ENCODE measurements at places on chromosomes 1 and 21. TPM values are rescaled to one million over a fixed set of nuclear protein-coding genes. Genes with fewer than 3 reads are reported as not detected.

The FNDC5 gene
- total RNA-seq, result 5.8 TPM

The FTCD gene
- total RNA-seq, result 25.8 TPM

The DDR2 gene
- total RNA-seq, result 40.2 TPM

The DNAJC11 gene
- 47.9 TPM for total RNA-seq

The ATP6V1G3 gene
- not detected for total RNA-seq

The KPRP gene
- not detected for total RNA-seq

The NVL gene
- total RNA-seq, result 34.7 TPM

The YY1AP1 gene
- total RNA-seq, result 55.9 TPM

The ANXA9 gene
- 7.9 TPM for total RNA-seq

The IL19 gene
- total RNA-seq, result 0.28 TPM

The PKLR gene
- total RNA-seq, result 12.8 TPM

DNA sequence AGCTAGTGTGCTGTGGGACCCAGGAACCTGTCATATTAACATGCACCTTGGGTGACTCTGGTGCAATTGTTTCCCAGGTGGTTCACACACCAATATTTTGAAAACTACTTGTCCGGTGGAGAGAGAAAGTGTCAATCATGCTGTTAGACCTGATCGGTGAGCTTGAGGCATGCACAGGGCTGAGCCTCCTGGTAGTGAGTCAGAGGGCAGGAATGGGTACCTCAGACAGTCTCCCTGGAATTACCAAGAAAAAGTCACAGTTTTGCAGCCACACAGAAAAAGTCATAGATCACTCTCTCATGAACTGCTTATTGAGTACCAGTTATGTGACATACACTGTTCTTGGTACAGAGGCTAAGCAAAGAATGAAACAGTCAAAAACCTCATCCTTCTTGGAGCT, 140.1 kb upstream of the NFIA start:
- H3K36me3 ChIP-seq, result no peaks in the 10 kb centered on the region
- H3K27ac ChIP-seq, result no peak overlapping the region
- peak; percentile 29 for DNase-seq

- H3K27ac ChIP-seq, result no peak overlapping the region
- no peaks in the 10 kb centered on the region for H3K4me1 ChIP-seq
- DNase-seq, result no peak
- no peaks in the 10 kb centered on the region for H3K27me3 ChIP-seq
These were observed 30.9 kb downstream of the LPAR3 start for GRCh38 chr1:84861988-84862644.

DNA sequence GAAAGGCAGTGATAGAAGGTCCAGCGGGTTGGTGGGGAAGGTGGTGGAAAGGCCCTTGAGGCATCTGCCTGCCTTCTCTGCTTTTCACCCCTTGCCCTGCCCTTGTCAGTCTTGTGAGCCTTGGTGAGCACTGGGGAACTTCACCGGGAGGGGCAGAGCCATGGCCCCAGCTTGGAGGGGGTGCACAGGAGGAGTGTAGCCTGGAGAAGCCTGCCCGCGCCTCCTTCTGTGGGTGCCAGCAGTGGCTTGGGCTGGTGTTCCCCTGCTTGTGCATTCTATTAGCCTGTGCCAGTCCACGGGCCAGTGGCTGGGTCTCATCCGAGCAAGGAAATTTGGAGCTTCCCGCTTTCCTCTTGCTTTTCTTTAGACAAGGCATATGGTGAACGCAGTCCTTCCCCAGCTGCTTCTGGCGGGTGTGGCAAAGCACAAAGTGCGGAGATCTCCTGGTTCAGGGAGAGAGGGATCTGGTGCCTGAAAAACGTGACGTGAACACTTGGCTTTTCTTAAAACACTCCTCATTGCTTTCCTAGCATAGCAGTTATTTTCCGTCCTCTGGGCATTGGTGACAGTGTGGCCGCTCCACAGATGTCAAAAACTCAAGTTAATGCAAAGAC, 10.6 kb upstream of the B3GALT5 start:
- no peak overlapping the region for H3K27ac ChIP-seq
- no peaks in the 10 kb centered on the region for H3K36me3 ChIP-seq
- no peaks in the 10 kb centered on the region for H3K27me3 ChIP-seq
- H3K4me3 ChIP-seq, result no peak overlapping the region

GRCh38 chr1:117077267-117077666, 17.1 kb downstream of the TTF2 start:
- peaks cover 3% of the 10 kb centered on the region for H3K36me3 ChIP-seq
- no peaks in the 10 kb centered on the region for H3K27me3 ChIP-seq
- no peaks in the 10 kb centered on the region for H3K4me1 ChIP-seq
- no peak overlapping the region for H3K4me3 ChIP-seq

DNA sequence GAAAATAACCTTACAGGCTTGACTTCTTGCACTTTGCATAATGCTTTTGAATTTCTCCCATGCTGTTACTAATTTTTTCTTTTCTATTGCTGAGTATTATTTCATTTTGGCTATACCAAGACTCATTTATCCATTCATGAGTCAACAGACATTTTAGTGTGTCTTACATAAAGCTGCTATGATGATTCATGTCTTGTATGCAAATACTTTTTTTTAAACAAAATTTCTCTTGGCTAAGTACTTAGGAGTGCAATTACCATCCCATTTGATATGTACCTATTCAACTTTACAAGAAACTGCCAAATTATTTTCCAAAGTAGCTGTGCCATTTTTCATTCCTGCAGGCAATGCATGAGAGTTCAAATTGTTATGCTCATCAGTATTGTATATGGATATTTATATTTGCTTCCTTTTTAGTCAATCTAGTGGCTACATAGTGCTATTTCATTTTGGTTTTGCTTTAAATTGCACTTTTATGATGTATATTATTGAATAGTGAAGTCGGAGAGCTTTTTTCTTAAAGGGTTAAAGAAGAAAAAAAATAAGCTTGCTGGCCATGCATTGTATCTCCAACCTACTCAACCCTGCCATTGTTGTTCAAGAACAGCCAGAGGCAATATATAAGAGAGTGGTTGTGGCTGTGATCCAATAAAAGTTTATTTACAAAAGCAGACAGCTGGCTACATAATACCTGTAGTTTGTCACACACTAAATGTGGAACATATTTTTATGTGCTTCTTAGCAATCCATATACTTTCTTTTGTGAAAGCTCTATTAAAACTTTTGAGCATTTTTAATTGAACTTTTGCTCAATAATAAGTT, 862.8 kb downstream of the KCNT2 start:
- H3K4me1 ChIP-seq, result no peaks in the 10 kb centered on the region
- no peaks in the 10 kb centered on the region for H3K27me3 ChIP-seq
- no peaks in the 10 kb centered on the region for H3K36me3 ChIP-seq
- no peak overlapping the region for H3K4me3 ChIP-seq

GRCh38 chr1:43506233-43506632, 24.4 kb upstream of the PTPRF start:
- no peaks in the 10 kb centered on the region for H3K4me1 ChIP-seq
- DNase-seq, result no peak
- H3K4me3 ChIP-seq, result no peak overlapping the region
- no peak overlapping the region for H3K27ac ChIP-seq
- no peaks in the 10 kb centered on the region for H3K27me3 ChIP-seq
- H3K36me3 ChIP-seq, result no peaks in the 10 kb centered on the region

- H3K36me3 ChIP-seq, result no peaks in the 10 kb centered on the region
- peaks cover 38% of the 10 kb centered on the region for H3K27me3 ChIP-seq
- peaks cover 32% of the 10 kb centered on the region for H3K4me1 ChIP-seq
- no peak overlapping the region for H3K4me3 ChIP-seq
- DNase-seq, result no peak
These were observed 30.5 kb upstream of the NFIA start for GRCh38 chr1:61051719-61052394.

GRCh38 chr21:46179708-46180078, 4.6 kb downstream of the SPATC1L start:
- no peak overlapping the region for H3K4me3 ChIP-seq
- no peaks in the 10 kb centered on the region for H3K36me3 ChIP-seq
- H3K27me3 ChIP-seq, result no peaks in the 10 kb centered on the region
- no peaks in the 10 kb centered on the region for H3K4me1 ChIP-seq
- H3K27ac ChIP-seq, result no peak overlapping the region
- DNase-seq, result no peak

GRCh38 chr1:23149114-23149513, 19.5 kb downstream of the LUZP1 start:
- no peak overlapping the region for H3K27ac ChIP-seq
- H3K4me3 ChIP-seq, result no peak overlapping the region
- peaks cover 3% of the 10 kb centered on the region for H3K4me1 ChIP-seq
- no peaks in the 10 kb centered on the region for H3K27me3 ChIP-seq
- peak; percentile 37 for DNase-seq

DNA sequence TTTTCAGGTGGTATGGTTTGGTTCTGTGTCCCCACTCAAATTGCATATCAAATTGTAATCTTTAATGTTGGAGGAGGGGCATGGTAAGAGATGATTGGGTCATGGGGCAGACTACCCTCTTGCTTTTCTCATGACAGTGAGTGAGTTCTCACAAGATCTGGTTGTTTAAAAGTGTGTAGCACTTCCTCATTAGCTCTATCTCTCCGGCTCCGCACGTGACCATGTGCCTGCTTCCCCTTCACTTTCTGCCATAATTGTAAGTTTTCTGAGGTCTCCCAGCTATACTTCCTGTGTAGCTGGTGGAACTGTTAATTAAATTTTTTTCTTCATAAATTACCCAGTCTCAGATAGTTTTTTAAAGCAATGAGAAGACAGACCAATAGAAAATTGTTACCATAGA, 843.2 kb downstream of the AMY1C start:
- H3K4me3 ChIP-seq, result no peak overlapping the region
- H3K27me3 ChIP-seq, result no peaks in the 10 kb centered on the region

DNA sequence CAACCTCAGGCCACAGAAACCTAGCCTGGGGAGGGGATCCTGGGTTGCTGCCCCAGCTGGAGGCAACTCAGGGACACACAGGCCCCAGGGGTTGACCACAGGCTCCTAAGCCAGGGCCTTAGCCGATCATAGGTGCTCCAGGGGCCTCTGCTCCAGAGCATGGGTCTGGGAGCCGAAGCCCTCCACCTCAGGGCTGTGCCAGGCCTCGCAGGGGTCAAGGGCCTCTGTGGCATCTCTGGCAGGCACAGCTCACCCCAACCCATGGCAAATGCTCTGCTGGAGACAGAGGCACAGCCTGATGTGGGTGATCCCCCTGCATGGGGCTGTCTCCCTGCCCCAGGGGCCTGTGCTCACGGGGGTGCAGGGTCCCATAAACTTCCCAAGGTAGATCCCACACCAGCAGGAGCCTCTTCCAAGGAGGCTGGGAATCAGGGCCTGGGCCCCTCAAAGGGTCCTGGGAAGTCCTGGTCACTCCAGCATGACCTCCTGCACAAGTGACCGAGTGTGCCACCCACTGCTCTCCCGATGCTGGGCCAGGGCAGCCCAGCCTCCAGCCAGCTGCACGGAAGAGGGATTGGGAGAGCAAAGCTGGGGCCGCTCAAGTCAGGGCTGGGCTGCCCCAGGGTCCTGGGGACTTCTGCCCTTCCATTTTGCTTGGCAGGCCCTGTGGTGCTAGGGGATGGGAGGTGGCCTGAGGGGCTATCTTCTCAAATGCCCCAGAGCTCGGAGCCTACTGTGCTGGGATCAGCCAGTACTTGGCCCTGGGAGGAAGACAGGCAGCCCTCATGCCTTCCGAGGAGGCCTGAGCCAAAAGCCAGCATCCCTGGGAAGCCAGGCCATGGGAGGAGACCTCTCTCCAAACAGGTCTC, 22.2 kb upstream of the PRSS38 start:
- H3K4me1 ChIP-seq, result peaks cover 23% of the 10 kb centered on the region

DNA sequence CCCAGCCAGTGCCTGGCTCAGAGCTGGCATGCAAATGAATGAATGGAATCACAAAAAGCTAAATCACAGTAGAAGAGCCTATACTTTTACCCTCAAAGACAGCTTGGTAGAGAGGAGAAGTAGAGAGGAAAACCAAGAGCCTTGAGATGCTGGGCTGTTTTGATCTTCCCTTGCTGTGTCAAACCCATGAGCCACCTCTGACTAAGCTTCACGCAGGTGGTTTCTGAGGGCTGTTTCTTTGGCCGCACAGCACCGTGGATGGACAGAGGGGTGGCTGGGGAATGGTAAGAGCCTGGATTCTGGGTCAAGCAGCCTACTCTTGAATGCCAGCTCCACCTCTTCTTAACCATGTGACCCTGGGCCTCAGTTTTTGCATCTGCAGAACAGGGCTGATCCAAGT, 18.6 kb downstream of the ABCG1 start:
- no peaks in the 10 kb centered on the region for H3K27me3 ChIP-seq
- H3K4me3 ChIP-seq, result no peak overlapping the region
- H3K36me3 ChIP-seq, result no peaks in the 10 kb centered on the region
- DNase-seq, result no peak
- peaks cover 40% of the 10 kb centered on the region for H3K4me1 ChIP-seq
- H3K27ac ChIP-seq, result no peak overlapping the region

- H3K4me1 ChIP-seq, result no peaks in the 10 kb centered on the region
- no peak overlapping the region for H3K27ac ChIP-seq
- no peak for DNase-seq
- no peaks in the 10 kb centered on the region for H3K27me3 ChIP-seq
These were observed 15.1 kb upstream of the FYB2 start for GRCh38 chr1:56834137-56834900.

Data from hepatocyte (in vitro differentiated cells).